ENCODE measurements at places on chromosomes 4 and X.

DNA sequence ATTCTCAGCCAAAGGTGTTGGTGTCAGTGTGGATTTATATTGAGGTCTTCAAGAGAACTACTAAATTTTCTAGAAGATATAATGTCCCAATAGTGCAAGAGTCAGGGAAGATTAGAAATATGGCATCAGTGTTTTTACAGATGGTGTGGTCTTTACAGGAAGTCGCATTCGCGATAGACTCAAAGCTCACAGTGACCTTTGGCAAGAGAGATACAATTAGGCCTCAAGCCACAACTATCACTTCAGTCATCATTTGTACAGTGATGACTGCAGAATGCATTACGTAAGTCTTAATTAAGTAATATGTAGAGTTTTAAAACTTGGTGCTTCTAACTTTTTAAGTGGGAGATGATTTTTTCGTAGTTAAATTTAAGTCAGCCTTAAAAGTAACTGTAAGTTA, 237.2 kb upstream of the FSTL5 start:
- DNase-seq = no peak

DNA sequence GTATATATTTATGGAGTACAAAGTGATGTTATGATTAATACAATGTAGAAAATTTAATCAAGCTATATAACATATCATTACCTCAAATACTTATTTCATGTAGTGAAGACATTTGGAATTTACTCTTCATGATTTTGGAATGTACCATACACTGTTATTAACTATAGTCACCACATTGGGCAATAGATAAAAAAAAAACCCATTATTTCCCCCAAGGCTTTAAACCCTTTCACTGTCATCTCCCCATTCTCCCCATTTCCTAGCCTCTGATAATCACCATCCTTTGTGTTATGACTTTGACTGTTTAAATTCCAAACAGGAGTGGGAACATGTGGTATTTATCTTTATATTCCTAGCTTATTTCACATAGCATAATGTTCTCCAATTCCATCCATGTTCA, 2189.1 kb upstream of the AGA start:
- DNase-seq = no peak

- DNase-seq = peak; percentile 62
These were observed 151.2 kb upstream of the SLC4A4 start for GRCh38 chr4:71187404-71188155.

DNA sequence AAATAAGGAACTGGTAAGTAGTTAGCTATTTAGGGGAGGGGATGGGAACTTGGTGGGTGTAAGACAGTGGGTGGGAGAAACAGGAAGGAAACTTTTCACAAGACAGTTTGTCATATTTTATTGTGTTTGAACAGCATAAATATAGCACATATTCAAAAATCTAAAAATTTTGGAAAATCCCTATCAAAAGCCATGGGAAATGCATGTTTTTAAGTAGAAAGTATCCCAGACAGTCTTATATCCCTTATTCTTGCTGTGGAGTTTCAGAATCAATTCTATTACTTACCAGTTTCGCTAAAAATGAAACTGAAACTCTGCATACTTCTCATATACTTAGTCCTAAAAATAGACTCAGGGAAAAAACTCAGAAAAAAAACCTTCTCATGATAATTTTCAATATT, 22.3 kb upstream of the RASGEF1B start:
- DNase-seq = no peak

DNA sequence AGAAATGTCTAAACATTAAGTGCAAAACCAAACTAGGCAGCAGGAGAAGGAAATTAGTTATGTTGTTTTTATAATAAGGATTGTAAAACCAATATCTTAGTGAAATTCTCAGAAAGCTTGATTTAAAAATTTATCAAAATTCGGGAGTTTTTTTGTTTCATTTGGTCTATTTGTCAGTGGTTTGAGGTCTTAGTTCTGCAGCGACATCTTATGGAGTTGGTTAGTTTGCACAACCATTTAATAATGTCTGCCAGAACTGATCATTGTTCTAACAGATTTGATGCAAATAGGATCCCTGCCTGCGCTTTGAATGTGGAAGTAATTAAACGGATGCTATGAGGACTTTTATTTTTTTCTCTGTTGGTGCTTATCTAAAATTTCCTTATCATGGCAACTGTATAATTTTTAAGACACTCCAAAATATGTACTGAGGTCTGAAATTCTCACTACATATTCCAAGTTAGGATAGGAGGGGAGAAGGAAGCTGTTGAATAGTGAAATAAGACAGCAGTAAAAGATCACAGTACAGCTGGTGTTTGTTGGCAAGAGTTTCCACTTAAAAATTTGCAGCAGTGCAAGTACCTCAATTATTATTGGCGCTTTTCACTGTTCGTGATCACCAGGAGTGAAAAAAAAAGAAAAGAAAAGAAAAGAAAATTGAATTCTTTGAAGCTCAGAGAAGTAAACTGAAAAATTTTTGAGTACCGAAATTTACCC, 2521.4 kb downstream of the ARAP2 start:
- DNase-seq = no peak

DNA sequence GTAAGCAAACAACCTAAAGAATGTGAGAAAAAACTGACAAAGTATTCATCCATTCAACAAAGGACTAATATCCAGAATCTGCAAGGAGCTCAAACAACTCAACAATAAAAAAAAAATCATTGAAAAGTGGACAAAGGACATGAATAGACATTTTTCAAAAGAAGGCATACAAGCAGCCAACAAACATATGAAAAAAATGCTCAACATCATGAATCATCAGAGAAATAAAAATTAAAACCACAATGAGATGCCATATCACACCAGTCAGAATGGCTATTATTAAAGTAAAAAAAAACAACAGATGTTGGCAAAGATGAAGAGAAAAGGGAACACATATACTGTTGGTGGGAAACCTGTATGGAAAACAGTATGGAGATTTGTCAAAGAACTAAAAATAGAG, 120.7 kb upstream of the ADGRL3 start:
- DNase-seq = no peak
